ENCODE measurements at places on chromosomes 7 and 10. TPM values are rescaled to one million over a fixed set of nuclear protein-coding genes. Genes with fewer than 3 reads are reported as not detected.

SFTPD gene
- total RNA-seq = not detected

CRHR2 gene
- not detected for total RNA-seq

ASZ1 gene
- total RNA-seq = not detected

NODAL gene
- total RNA-seq = not detected

RAB18 gene
- 53.9 TPM for total RNA-seq

SDK1 gene
- total RNA-seq = 0.94 TPM

FAM25G gene
- total RNA-seq = not detected

TRPV5 gene
- total RNA-seq = not detected

PTPRN2 gene
- 1.9 TPM for total RNA-seq

CDNF gene
- not detected for total RNA-seq

COL1A2 gene
- total RNA-seq = 19.6 TPM

UBTD1 gene
- 41.0 TPM for total RNA-seq

C7orf25 gene
- total RNA-seq = 6.5 TPM

EPDR1 gene
- 2.8 TPM for total RNA-seq

EMX2 gene
- not detected for total RNA-seq

LIPK gene
- not detected for total RNA-seq

SFMBT2 gene
- total RNA-seq = 2.7 TPM

ADCK2 gene
- 43.2 TPM for total RNA-seq

KAZALD1 gene
- 0.31 TPM for total RNA-seq

NSUN5 gene
- 3.7 TPM for total RNA-seq

EN2 gene
- not detected for total RNA-seq

OR13A1 gene
- total RNA-seq = not detected

CHRM2 gene
- total RNA-seq = under 0.01 TPM

Data from bladder microvascular endothelial cell (primary cell).